ENCODE measurements at places on chromosomes 1 and 21.

DNA sequence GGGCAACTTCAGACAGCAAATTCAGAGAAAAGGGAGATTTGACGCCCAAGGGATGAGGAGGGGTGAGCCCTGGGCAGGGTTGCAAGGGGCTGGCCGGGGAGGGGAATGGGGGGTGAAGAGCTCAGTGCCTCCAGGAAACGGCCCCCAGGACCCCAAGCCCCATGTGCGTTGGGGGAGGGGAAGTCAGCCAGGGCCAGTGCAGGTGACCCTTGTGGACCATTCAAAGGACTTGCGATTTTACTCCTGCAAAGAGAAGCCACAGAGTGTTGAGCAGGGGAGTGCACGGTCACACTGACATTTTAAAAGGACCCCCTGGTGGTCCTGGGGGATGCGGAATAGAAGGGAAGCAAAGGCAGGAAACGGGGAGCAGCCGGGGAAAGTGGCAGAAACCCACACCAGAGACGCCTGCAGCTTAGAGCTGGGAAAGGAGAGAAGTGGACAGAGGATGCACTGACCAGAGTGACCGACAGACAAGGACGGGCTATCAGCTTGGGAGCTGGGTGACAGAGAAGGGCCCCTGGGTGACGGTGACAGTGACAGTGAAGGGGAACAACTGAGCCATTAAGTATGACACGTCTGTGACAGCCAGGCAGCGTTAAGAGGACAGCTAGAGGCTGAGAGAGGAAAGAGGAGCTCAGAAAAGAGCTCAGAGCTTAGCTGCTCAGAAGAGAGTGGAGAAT is 54.0 kb upstream of the TMEM51 start:
- no peak for DNase-seq

DNA sequence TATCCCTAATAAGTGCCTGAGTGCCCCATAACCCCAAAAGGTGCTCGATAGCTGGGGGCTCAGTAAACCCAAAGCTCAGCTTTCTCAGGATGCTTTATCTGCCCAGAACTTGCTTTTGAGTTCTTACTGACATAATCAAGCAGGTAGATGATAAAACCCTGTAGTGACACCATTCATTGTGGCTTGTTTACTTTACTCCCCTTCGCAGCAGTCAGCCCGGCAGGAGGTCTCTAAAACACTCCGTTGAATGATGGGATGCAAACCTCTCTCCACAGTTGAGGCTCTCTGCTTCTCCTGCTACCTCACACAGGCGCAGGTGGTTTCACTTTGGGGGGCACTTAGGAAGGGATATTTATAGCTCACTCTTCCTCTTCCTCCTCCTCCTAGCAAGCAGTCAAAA is 349.4 kb downstream of the HLX start:
- DNase-seq: no peak

- DNase-seq: no peak
Measured at GRCh38 chr1:167499664-167500101, 18.6 kb downstream of the CD247 start.

GRCh38 chr1:91080650-91081049 is 58.8 kb upstream of the ZNF644 start:
- no peak for DNase-seq

GRCh38 chr1:84724128-84724860 is 34.0 kb upstream of the SSX2IP start:
- DNase-seq: no peak
